ENCODE measurements at places on chromosomes 5 and 9. TPM values are rescaled to one million over a fixed set of nuclear protein-coding genes. Genes with fewer than 3 reads are reported as not detected.

DNA sequence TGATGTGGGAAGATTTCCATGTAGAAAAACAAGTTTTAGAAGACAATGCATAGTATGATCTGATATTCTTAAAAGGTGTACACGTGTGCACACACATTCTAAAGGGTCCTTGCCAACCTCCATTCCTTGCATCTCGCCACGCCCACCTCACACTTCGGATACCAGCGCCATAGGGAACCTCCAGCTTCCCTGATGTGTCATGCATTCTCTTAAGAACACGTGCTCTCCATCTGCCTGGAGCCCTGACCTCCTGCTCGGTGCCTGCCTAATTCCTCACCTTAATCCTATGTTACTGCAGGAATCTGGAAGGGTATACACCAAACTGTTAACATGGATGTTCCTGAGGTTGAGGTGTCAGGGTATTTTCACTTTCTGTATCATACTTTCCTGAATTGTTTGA lies 63.1 kb downstream of the PTCD2 start:
- H3K27me3 ChIP-seq, result no peaks in the 10 kb centered on the region
- DNase-seq, result no peak
- H3K27ac ChIP-seq, result no peak overlapping the region
- no peaks in the 10 kb centered on the region for H3K36me3 ChIP-seq
- peaks cover 5% of the 10 kb centered on the region for H3K4me1 ChIP-seq

The SAXO1 gene
- total RNA-seq, result 0.15 TPM

DNA sequence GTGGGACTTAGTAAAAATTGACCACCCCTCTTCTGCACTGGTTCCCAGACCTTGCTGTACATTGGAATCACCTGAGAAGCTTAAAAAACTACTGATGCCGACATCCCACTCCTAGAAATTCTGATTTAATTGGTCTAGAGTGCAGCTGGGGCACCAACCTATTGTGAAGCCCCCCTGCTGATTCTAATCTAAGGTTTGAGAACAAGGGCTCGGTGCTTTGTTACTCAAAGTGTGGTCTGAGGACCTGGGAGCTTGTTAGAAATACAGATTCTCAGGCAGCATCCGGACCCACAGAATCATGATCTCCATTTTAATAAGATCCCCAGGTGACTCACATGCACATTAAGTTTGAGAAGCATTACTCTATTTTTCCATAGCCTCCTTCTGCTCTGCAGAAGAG lies 57.8 kb upstream of the LPAR1 start:
- no peak overlapping the region for H3K27ac ChIP-seq
- H3K4me3 ChIP-seq, result no peak overlapping the region
- no peaks in the 10 kb centered on the region for H3K27me3 ChIP-seq
- H3K36me3 ChIP-seq, result no peaks in the 10 kb centered on the region
- H3K4me1 ChIP-seq, result peaks cover 12% of the 10 kb centered on the region

DNA sequence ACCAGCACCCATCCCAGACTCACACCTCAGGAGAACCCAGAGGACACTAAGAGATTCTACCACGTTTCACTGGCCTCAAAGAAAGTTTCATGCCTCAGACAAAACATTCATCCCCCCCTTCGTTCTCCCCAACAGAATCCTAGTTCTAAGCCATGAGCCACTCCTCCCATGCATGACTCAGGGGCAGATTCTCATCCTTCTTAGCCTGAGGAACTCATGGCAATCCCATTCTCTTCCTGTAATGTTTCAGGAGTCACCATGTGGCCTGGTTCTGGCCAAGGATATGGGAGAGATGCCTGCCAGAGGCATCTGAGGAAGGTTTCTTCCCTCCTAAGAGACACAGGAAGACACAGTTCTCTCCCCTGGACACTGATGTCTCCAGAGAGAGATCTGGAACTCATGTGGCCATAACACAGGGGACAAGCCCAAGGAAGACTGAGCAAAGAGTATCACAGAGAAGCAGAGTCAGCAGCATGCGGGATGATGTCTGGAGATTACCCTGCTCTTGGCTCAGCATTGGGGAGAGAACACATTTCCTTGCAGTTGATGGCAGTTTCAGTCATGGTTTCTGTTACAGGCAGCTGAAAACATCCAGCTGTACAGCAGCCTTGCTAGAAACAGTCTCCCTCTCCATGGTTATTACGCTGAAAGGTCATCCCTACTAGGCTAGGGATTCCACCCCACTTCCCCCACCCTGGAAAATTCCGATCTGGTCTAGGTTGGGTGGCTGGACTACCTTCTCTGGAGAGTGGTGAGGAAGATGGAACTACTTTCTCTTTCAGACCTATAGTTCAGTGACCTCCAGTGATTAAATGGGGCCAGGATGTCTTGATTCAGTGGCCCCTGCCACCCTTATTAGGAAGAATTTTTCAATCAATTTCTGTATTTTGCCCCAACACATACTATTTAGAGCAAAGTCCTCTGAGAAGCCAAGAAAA lies 115.4 kb downstream of the ZNF608 start:
- no peak overlapping the region for H3K4me3 ChIP-seq
- no peak overlapping the region for H3K27ac ChIP-seq
- no peak for DNase-seq
- H3K4me1 ChIP-seq, result peaks cover 10% of the 10 kb centered on the region
- no peaks in the 10 kb centered on the region for H3K27me3 ChIP-seq
- no peaks in the 10 kb centered on the region for H3K36me3 ChIP-seq

The CCDC69 gene
- total RNA-seq, result 79.0 TPM

The PLCXD3 gene
- 2.8 TPM for total RNA-seq

DNA sequence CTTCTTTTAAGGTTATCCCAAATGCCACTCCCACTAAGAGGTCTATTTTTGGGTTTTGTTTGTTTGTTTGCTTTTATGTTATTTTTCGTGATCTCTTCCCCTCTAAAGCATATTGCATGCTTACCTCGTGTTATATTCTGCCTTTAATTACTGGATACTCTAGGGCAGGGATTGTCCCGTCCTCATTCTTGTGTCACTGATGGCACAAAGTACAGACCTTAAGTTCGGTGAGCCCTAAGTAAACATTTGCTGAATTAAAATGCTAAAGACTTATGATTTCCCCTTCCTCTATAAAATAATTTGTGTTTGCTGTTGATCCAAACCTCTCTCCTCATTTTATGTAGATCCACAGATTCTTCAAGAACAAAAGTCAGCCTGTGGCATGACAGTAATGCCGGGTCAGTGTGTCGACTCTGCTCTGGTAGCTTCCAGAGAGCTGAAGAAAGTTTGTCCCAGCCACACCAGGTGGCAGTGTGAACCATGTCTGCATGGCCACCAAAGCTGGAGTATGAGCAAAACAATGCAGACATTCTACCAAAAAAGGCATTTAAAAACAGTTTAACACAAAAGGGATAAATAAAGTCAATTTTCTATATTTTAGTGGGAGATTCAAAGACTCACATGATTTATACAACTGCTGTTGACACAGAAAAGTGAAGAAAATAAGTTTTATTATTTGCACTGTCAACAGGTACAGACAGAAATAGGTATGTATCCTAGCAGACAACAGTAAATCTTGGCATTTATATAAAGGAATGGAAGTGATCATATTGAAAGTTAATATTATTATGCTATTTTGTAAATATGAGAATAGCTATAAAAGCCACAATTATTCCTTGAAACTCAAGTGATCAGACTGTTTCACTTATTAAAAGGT lies 17.9 kb upstream of the POC5 start:
- no peaks in the 10 kb centered on the region for H3K4me1 ChIP-seq
- no peak overlapping the region for H3K4me3 ChIP-seq
- no peak for DNase-seq
- no peak overlapping the region for H3K27ac ChIP-seq
- H3K36me3 ChIP-seq, result no peaks in the 10 kb centered on the region
- H3K27me3 ChIP-seq, result no peaks in the 10 kb centered on the region

GRCh38 chr9:91303741-91304415 lies 57.8 kb downstream of the AUH start:
- DNase-seq, result no peak
- H3K27me3 ChIP-seq, result no peaks in the 10 kb centered on the region
- H3K4me1 ChIP-seq, result peaks cover 26% of the 10 kb centered on the region

The FOXD4L3 gene
- 0.21 TPM for total RNA-seq
